H9 (cell line): ENCODE measurements at places on chromosomes 5 and 9. TPM values are rescaled to one million over a fixed set of nuclear protein-coding genes. Genes with fewer than 3 reads are reported as not detected.
A peak's percentile ranks its signal among the peaks of the same experiment; 100 is the strongest.

- no peak for DNase-seq
These were observed 409.0 kb downstream of the SPOCK1 start for GRCh38 chr5:137090151-137090550.

GRCh38 chr5:93461756-93462155 lies 119.3 kb downstream of the NR2F1-AS1 start:
- DNase-seq = no peak

DNA sequence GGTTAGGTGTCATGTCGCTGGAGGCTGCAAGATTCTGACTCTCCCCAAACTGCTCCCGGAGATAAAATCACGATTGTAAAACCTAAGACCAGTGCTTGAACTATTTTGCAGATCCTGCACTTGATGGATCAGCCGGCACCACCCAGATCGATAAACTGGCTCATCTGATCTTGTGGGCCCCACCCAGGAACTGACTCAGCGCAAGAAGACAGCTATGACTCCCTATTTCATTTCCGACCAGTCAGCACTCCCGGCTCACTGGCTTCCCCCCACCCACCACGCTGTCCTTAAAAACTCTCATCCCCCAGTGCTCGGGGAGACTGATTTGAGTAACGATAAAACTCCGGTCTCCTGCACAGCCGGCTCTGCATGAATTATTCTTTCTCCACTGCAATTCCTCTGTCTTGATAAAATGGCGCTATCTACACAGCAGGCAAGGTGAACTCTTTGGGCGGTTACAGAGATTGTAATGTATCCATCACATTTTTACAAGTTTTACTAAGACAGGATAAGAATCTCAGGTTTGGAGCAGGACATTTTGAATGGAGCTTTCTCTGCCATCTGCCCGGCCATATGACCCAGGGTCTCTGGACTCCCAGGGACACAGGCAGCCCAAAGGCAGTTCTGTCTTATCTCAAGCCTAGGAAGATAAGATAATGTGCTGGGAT lies 10.6 kb upstream of the PPP1R26 start:
- DNase-seq = no peak

- no peak for DNase-seq
These were observed 7.3 kb upstream of the LMX1B start for GRCh38 chr9:126606483-126606870.

DNA sequence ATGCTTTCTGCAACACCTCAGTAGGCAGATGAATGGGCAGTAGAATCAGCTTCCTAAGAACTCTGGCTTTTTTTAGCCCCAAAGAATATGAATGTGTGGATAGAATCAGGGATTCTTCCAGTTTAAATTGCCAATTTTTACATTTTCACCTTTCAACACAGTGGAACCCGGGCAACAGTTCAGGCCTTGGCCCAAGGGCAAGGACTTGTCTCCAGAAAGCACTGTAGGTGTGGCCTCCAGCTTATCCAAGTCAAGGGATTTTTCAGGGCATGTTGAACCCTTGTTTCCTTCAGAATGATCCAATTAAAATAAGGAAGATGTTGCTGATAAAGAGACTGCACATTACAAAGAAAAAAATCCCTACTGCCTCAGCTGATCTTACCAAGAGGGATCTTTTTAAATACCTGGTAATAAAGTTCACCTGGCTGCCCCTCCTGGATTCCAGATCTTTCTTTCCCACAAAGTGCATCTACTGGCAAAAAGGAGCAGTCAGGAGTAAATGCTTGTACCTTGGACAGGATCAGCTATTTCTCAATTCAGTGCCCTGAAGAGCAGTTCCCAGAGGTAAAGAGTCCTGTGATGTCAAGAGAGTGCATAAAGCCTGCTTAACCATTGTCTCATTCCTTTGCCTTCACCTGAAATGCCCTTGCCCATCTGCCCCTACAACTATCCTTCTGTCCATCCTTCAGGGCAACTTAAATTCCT lies 80.1 kb upstream of the PLPP6 start:
- no peak for DNase-seq

GRCh38 chr9:90420768-90421513 lies 221.7 kb downstream of the DIRAS2 start:
- no peak for DNase-seq

DNA sequence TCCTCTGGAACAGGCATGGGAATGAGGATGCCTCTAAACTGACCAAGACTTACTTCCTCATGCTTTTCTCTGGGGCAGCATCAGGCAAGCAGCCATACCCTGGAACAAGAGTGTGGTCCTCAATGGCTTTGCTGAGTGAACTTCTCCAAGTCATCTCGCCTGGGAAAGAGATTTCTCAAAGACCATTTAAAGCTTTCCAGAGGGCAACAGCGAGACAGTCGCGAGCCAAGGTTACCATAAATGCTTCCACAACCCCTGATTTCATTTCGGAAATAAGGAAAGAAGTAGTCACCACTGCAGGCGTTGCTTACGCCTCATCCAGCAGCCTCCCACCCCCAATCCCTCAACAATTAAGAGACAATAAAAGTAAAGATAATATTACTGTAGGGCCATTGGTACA lies 1.1 kb upstream of the SNCAIP start:
- DNase-seq = peak; percentile 34

DNA sequence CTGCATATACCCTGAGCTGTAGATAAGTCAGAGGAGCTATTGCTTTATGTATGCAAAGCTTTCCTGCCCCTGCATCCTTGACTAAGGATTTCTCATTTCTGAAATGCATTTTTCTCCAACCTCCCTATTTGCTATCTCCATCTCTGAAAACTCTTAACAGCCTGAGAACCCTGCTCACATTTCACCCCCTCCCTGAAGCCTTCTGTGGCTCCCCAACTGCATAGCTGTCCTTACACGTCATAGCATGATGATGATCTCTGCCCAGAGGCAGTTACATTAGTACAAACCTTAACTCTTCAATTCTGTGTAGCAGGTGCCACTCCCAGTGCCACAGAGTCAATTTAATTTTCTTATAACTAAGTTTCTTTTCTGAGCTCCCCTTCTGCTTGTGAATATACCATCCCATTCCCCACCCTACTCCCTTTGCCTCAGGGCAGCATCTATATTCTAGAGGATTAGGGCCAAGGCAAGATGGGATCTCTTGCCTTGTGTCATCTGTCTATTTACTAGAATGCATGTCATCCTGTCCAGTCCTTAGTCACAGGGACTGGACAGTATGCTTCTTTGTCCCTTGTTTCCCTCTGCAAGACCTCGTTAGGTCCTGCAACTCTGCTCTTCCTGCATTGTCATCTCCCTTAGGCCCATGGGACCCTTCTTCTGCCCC lies 149.7 kb upstream of the SPRY4 start:
- DNase-seq = no peak

DNA sequence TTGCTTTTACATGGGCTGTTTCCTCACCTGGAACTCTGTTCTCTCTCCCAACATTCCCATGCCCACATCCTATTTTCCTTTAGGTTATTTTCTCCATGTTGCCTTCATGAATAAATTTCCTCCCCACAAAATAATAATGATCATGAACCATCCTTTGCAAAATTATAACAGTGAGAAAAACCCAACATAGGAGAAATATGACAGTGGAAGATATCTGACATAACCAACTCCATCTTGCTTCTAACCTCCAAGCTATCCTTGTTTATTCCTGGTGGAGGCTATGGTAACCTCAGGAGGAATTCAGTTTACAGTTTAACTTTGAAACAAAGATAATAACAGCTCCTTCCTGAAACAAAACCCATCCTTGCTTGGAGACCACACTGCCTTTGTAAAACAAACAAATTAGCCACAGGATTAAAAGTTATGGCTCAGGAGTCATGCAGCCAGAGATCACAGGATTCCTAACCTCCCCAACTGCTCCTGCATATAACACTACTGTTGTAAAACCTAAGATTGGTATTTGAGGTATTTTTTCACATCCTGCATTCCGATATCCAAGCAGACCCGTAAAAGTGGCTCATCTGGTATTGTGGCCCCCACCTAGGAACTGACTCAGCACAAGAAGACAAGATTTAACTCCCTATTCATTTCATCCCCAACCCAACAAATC lies 212.4 kb downstream of the TRIM32 start:
- DNase-seq = no peak

GRCh38 chr9:79447762-79448161 lies 124.0 kb upstream of the TLE4 start:
- no peak for DNase-seq

DNA sequence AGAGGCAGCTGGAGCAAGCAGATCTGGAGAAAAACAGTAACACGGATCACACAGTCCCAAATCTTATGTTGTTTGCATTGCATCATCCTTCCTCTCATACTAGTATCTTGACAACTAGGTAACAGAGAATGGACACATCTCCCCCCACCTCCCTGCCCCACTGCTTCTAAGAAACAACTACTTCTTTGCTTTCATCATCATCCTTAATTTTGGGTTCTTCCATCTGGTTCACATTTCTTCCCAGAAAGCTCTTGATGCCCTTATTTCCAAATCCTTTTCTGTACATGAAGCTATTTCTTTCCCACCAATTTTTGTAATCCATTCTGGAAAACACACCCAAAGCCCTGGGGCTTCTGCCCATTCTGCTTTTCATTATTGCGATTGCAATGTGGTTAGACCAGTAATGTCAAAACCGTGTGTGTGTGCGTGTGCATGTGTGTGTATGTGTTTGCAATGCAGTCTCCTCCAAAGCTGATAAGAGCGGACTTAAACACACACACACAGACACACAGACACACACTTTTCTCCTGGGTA lies 254.7 kb upstream of the SLC30A5 start:
- no peak for DNase-seq

GRCh38 chr5:72224946-72225463 lies 95.0 kb downstream of the MRPS27 start:
- no peak for DNase-seq

- DNase-seq = no peak
These were observed 106.7 kb downstream of the ZNF462 start for GRCh38 chr9:106969696-106970095.

DNA sequence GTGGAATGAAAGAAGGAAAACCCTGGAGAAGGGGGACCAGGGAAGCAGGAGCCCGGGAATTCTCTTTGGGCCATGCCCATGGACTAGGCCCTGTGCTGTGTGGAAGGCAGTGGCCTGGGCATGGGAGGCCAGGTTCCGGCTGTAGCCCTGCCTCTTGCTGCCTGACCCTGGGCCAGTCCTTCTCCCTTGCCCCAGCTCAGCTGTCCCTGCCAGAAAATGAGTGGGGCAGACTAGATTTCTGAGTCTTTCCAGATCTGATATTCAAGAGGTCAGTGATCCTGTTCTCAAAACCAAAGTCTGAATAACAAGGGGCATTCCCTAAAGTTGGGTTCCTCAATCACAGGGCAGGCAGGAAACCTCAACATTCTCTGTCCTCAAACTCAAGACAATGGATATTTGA lies 24.8 kb upstream of the CORO2A start:
- no peak for DNase-seq

DNA sequence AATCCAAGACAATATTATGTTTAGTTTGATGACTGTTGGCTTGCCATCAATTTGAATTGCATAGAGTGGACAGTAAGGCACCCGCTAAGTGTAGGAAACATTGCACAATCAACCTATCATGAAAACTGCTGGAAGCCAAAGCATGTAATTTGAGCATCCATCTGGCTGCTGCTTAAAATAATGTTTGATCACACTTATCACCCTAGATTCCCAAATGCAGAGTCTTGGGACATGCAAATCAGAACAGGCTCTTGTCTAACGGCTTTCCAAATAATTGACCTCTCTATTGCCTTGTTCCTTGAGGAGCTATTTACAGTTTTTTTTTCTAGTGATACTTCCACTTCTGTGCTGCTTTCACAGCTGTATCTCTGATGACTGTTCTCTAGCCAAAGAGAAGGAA lies 342.1 kb downstream of the PRR16 start:
- no peak for DNase-seq

DNA sequence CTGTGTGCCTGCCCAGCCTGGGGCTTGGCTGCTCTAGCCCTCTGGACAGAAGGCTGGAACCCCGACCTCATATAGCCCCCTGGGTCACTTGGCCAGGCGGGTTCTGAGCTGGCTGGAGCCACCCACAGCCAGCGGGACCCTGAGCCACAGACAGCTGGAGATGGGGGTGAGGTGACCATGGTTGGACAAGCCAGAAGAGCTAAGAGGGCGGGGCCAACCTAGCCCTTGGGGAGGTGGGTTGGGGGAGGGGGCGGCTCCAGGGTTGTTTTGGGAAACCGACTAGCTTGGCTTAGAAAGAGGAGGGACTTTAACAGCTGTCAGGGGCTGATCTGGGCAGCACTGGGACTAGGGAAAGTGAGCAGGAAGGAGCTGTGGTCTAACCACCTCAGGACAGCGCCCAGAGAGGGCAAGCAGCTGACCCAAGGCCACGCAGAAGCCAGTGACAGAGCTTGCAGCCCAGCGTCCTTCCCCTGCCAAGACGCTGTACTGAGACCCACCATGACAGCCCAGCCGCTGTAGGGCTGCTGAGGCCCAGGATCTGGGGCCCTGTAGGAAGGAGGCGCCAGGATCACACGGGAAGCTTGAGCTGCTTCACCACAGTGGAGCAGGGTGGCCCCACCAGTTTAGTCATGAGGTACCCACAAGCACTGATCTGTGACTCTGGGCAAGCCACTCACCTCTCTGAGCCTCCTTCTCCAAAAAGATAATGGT lies 2.2 kb downstream of the AIF1L start:
- DNase-seq = no peak

DNA sequence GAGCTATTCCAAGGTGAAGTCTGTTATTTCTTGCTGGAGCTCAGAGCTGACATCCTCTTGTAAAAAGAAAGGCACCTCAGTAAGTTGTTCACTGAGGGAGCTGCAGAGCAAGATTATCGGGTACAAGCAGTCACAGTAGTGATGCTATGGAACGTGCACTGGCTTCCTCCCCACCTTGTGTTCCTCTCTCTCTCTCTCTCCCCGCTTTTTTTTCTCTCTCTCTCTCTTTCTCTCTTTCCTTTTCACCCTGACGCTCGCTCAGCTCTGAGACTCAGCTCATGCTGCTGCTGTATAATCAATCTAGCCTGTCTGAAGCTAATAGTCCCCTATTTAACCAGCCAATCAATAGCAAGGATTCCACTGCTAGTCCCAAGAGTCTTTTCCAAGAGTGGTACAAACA lies 587.6 kb upstream of the CDH18 start:
- no peak for DNase-seq

GRCh38 chr5:123085638-123086286 lies 3.3 kb upstream of the PRDM6 start:
- DNase-seq = no peak

GRCh38 chr9:95129476-95130291 lies 187.8 kb downstream of the FANCC start:
- no peak for DNase-seq

DNA sequence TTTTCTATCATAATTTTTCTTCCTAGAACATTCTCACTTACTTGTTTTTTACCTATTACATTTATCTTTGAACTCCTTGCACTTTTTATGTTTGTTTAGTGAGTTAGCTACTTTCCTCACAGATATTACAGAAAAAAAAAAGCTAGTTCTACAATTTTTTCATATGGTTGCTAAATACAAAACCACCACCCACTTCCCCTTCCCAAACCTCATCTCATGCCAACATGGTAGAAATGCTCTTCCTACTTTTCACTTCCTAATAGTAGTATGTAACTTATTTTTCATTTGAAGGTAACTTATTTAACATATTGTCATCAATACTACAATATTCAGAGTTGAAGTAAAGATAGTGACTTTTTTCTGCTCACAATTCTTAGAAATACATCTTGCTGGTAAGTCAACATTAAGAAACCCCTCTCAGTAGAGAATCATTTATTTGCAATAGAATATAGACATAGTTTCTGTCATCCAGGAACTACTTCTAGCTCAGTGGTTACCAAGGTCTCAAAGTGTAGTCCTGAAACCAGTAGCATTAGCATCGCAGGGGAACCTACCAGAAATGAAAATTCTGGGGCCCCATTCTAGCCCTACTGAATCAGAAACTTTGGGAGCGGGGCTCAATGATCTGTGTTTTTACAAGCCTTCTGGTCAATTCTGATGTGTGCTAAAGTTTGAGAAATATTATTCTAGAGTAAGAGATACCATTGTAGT lies 1124.6 kb downstream of the DTWD2 start:
- no peak for DNase-seq

Gene FOXI1
- not detected in 2 replicates for total RNA-seq

Gene CRHBP
- total RNA-seq = not detected in 2 replicates

Gene FOXD4
- 0.20 and 0.22 TPM in 2 replicates for total RNA-seq
